Articular chondrocyte of knee joint (primary cell): ENCODE measurements at places on chromosomes 12 and 14. TPM values are rescaled to one million over a fixed set of nuclear protein-coding genes. Genes with fewer than 3 reads are reported as not detected.

Gene KRT3
- total RNA-seq: not detected in 2 replicates

Gene RNASE7
- not detected in 2 replicates for total RNA-seq

Gene SPX
- 4.8 and 9.5 TPM in 2 replicates for total RNA-seq

Gene ADAMTS20
- not detected in 2 replicates for total RNA-seq

Gene GNPNAT1
- 45.6 and 53.9 TPM in 2 replicates for total RNA-seq

Gene DCN
- 6,413 and 6,491 TPM in 2 replicates for total RNA-seq

Gene CD9
- 337 and 414 TPM in 2 replicates for total RNA-seq

Gene TPH2
- not detected in 2 replicates for total RNA-seq

Gene APOF
- total RNA-seq: not detected in 2 replicates

Gene TBX3
- 4.5 and 5.6 TPM in 2 replicates for total RNA-seq

Gene POLR3B
- total RNA-seq: 12.8 and 13.2 TPM in 2 replicates

Gene SLC2A14
- total RNA-seq: not detected in 2 replicates

Gene CS
- 98.2 and 115 TPM in 2 replicates for total RNA-seq

Gene CCDC85C
- total RNA-seq: 7.7 and 12.3 TPM in 2 replicates

Gene OR4E2
- total RNA-seq: not detected in 2 replicates

Gene MAPK1IP1L
- 57.0 and 64.9 TPM in 2 replicates for total RNA-seq

Gene CHGA
- total RNA-seq: not detected in 2 replicates

Gene RBM19
- total RNA-seq: 20.9 and 25.0 TPM in 2 replicates

Gene ABCD2
- total RNA-seq: under 0.01 TPM in 2 replicates

Gene LIN7A
- total RNA-seq: 0.13 TPM in 1 of 2 replicates, not detected in the other

Gene PCED1B
- total RNA-seq: 0.13 and 0.43 TPM in 2 replicates

Gene RASSF9
- under 0.01 TPM in 1 of 2 replicates, not detected in the other for total RNA-seq

Gene DDX54
- total RNA-seq: 42.9 and 46.0 TPM in 2 replicates

Gene TBC1D30
- total RNA-seq: 0.13 and 0.43 TPM in 2 replicates

Gene MEG3
- 400 and 501 TPM in 2 replicates for total RNA-seq

Gene PROX2
- not detected in 2 replicates for total RNA-seq

Gene MYL2
- total RNA-seq: not detected in 2 replicates
